Right renal cortex interstitium (tissue), 3 donors: ENCODE measurements at places on chromosomes 2 and 18.

DNA sequence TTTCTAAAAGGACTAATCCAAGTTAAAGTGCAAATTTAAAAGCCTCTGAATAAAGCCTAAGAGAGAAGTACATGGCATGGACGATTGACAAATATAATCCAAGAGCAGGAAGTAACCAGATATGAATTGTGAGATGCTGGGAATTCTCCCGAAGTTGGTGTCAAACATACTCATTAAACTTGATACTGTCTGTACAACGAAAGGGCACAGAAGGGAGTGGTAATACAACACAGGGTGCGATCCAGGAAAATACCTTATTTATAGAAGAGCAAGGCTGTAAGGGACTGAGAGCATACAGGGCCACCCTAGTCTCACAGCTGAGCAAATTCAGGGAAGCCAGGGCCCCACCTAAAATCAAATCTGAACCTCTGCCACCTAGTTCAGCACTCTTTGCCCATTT lies 41.6 kb downstream of the SEMA4F start:
- DNase-seq: no peak

GRCh38 chr2:240956935-240957655 lies 41.3 kb upstream of the SNED1 start:
- no peak for DNase-seq

DNA sequence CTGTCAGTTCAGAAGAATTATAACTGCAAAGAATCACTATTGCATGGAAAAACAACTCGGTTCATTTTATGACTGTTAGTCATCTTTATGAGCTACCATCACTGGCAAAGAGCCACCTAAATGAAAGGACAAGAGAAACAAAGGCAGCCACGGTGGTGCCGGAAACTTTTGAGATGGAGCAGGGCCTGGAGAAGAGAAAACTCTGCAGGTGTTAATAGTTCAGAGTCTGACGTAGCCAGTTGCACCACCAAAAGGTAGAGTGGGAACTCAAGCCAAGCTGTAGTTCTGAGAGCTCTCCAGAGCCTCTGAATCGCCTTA lies 110.9 kb downstream of the FTCDNL1 start:
- DNase-seq: no peak

GRCh38 chr18:46767217-46767616 lies 10.4 kb upstream of the ST8SIA5 start:
- no peak for DNase-seq

DNA sequence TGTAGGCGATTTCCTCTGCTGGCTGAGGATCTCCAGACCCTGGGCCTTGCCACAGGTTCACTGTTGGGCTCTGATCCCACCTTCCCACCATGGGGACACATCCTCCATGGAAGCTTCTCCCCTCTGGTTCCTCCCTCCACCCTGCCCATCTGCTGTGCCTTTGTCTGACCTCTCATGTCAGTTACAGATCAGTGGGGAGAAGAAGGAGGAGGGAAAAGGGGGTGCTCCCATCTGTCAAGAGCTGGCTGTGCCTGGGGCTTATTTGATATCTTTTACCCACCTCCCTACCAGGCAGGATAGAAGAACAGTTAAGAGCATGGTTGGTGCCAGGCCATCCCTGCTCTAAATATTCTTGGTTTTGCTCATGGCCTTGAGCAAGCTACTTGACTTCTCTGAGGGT lies 12.3 kb upstream of the DNAJB2 start:
- DNase-seq: no peak

DNA sequence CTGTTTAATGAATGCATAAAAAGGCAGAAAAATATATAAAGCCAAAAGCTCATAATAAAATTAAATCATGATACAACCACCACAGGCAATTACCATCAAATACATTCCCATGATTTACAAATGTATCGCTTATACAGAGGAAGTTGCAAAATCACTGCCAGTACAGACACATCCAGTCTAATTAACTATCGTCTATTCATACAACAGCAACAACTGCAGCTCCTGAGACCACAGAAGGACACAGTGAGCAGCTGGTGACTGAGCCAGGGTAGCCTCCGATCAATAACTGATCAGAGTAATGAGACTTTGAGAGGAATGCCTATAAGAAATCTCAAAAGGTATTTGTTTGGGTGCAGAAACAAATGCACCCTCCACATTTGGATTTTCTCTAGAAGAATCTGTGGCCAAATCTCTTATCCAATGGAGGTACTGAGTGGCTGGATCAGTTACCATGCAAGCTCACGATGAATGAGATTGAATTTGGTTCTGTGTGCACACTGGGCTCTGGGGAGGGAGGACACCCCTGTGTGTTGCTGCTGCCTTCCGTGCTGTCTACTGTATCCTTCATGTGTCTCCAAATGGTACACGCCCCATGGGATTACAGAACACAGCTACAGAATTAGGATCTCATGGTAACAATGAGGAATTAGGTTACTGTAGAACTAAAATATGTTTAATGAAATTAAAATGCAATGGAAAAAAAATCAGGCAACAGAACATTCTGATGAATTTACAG lies 119.6 kb downstream of the MBP start:
- no peak for DNase-seq

DNA sequence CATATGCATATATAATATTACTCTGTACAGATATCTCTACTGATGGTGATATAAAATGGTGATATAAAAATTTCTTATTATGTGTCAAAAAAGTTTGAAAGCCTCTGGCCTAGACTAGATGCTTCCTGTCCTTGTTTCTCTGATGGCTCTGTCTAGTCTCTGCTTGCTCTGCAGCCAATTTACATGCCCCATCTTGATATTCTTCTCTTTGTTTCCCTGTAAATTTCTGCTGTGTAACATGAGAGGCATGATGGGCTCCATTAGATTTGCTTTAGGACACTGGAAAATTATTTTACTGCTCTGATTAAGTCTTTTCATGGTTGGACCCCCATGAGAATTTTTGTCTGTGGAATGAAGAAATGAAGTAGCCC lies 24.3 kb downstream of the BABAM2 start:
- DNase-seq: no peak

- no peak for DNase-seq
These were observed 28.0 kb downstream of the RFX8 start for GRCh38 chr2:101446869-101447268.

DNA sequence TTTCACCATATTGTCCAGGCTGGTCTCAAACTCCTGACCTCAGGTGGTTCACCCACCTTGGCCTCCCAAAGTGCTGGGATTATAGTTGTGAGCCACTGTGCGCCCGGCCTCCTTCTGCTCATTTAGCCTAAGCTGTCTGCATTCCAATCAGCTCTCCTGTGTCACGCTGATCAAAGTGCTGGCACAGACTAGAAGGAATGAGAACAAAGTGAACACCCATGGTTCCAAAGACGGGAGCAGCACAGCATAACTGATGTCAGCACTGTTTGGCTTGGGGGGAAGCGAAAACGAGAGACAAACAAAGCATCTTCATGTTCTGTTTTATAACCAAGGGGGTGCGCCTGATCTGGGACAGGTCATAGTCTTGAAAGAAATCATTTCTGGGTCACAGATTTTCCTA lies 43.3 kb downstream of the DIPK1C start:
- no peak for DNase-seq

- no peak for DNase-seq
These were observed 159.0 kb downstream of the TMX3 start for GRCh38 chr18:68555879-68556301.

DNA sequence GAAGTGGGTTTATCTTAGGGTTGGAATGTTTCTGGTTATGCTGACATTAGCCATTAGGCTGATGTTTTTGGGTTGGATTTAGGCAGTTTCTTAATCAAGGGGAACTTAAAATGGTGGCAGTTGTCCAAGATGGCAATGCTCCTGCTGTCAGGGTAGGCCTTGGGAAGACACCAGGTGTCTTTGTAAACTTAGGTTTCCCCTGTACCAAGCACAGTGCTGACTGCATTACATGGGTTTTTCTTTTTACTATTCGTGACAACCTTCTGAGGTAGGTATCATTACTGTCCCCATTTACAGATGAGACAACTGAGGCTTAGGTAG lies 528 bp upstream of the ATG16L1 start:
- DNase-seq: no peak

DNA sequence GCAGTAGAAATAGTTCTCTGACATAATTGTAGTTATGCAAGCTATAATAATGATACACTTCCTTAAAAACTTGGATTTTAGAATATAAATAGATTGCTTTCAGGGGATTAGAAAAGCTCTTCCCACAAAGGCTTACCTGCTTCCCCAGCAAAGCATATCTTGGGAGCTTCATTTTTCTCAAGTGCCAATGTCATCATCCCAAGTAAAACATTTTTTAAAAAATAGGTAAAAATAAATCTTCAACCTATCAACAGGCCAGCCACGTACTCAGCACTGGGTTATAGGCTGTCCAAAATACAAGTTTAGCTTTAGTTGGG lies 39.0 kb upstream of the NPAS2 start:
- no peak for DNase-seq

GRCh38 chr2:32652555-32653209 lies 24.8 kb downstream of the TTC27 start:
- no peak for DNase-seq

GRCh38 chr2:203873461-203873860 lies 5.9 kb downstream of the CTLA4 start:
- no peak for DNase-seq

DNA sequence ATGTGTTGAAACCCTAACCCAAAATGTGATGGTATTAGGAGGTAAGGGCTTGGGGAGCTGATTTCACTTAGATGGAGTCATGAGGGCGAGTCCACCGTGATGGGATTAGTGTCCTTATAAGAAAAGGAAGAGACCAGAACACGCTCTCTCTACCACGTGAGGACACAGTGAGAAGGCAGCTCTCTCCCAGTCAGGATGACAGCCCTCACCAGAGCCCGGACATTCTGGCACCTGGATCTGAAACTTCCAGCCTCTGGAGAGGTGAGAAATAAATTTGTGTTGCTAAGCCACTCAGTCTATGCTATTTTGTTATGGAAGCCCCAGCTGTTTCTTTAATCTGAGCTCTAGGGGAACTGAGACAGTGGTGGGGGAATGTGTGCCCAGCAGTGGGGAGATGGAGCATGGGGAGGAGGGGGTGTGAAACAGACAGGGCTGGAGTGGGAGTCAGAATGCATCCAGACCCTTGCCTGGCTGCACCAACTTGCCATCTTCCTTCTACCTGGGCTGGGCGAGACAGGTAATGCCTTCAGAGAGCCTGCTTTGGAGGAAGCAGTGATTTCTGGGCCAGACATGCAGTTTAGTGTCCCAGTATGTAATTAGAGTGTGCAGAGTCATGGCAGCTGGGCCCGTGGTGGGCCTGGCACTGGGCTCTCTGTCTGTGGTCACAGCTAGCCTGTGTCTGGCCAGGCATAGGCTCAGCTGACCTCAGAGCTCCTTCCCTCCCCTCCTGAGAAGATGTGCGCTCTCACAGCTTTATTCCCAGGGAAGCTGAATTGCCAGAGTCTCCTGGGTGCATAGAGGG lies 38.1 kb downstream of the RHOB start:
- DNase-seq: no peak

- no peak for DNase-seq
These were observed 36.2 kb downstream of the PNO1 start for GRCh38 chr2:68193787-68194372.

GRCh38 chr2:96665083-96665569 lies 22.6 kb downstream of the FER1L5 start:
- DNase-seq: no peak

DNA sequence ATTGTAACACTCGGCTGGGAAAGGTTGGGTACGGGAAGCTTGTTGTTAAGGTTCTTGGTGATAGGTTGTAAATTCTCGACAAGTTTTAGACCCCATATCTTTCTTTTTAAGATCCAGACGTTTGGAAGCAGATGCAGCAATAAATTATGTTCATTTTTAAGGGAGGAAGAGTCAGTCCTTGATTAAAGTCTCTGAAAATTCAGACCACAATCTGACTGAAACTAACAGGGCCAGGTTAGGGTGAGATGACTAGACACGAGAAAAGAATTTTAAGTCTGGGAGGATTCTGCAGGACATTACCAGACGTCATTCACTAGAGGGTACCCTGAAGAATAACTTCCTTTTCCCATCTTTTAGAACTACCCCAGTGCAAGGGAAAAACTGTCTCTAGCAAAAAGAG lies 16.1 kb downstream of the WIPF1 start:
- no peak for DNase-seq

GRCh38 chr2:153059338-153060052 lies 341.1 kb downstream of the ARL6IP6 start:
- no peak for DNase-seq

DNA sequence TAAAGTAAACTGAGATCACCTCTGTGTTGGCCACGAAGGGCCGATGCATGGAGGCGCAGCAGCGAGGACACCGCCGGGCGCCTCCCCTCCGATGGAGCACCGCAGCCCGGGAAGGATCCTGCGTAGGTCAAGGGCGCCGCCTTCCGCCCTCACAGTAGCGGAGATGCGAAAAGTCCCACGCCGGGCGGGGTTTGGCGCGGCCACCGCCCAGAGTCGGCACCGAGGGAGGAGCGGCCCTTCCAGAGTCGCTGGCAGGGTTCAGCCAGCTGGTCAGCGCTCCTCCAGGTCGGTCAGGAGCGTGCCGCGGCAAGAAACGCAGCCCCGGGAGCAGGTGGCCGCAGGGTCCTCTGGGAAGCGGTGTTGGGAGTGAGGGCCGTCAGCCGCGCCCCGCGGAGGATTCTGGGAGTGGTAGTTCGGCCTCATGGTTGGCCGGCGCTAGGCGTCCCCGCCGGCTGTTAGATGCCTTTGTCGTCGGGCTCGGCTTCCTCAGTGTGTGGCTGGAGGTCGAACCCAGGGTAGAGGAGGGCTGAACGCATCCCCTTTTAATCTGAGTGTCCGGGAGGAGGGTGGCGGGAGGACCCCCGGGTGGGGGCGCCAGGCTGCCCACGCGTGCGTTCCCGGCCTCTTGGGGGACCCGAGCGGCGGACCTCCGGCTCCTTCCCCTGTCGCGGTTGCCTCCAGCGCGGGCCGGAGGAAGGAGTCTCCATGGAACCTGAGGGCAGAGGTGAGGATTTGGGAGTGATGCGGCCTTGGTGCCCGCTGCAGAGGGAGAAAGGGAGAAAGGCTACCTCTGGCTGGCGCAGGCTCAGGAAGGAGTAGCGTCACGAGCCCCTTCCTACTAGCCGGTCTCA lies at the start of gene ZNF892:
TSS of gene ZNF892 (plus strand) at position 411 of the 851 bp plus-strand sequence. CDS start at position 706, 295 bp downstream.
- DNase-seq: peak; percentile 77

DNA sequence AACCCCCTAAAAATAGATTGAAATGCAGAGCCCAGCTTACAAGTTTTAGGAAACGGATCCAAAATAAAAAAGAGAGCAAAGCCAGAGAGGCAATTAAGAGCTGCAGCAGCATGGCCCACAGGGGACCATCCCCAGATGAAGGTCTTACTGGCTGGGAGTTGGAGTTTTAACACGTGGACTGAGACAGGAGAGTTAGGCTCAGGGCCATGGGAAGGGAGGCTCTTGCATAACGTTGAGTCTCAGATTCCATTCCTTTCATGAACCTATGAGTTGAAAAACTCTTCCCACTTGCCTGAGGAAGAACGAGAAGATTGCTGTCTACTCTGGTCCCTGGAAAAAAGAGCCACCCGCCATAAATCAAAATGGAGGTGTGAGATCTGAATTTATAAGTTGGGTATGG lies 101.8 kb upstream of the NDUFV2 start:
- DNase-seq: no peak

GRCh38 chr2:120384486-120385354 lies 38.8 kb downstream of the INHBB start:
- DNase-seq: no peak

- DNase-seq: no peak
These were observed 56.5 kb downstream of the ACAA2 start for GRCh38 chr18:49756671-49757362.
